Adipocyte (in vitro differentiated cells): ENCODE measurements at places on chromosomes 1 and 21.

- no peak for DNase-seq
These were observed 103.4 kb downstream of the RUSC1 start for GRCh38 chr1:155424091-155424490.

DNA sequence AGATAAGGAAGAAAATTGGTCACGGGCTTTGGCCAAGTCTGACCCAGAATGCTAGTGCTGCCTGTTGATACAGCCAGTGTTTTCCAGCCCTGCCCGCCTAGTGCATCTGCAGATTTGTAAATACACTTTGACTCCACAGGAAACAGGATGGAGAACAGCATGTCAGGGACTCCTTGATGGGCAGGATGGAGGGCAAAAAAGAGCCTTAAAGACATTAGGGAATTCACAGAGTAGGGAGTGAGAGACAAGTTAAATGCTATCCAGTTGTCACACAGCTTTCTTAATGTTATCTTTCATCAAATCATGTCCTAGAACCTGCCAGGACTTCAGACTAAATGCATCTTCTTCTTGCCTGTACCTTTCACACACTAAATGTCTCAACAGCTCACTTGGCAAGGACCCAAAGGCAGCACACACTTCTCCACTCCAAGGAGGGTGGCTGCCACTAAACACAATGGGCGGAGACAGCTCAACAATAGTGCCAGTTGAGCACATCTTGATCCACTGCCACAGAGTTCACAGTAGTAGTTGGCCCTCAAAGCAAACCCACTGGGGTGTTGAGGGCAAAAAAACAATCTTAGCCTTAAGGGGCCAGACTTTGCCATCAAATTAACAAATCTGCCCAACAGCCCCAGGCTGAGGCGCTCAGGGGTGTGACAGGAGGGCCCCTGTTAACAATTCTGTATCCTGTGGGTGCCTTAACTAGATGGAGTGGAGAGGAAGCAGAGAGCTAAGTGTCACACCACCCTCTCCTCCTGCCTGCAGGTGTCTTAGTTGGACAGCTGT is 2.7 kb downstream of the HIVEP3 start:
- no peak for DNase-seq

DNA sequence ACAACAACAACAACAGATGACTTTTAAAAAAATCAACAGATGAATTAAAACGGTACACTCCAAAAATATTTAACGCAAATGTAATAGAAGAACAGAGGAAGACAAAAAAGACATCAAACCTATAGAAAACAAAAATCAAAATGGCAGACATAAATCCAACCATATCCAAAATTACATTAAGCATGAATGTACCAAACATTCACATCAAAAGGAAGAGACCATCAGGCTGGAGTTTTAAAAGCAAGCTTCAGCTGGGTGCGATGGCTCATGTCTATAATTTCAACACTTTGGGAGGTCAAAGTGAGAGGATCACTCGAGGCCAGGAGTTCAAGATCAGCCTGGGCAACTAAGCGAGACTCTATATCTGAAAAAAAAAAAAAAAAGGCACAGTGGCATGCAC is 116.2 kb downstream of the SMYD3 start:
- DNase-seq: no peak

- no peak for DNase-seq
These were observed 113.1 kb upstream of the ESRRG start for GRCh38 chr1:216836316-216836715.

DNA sequence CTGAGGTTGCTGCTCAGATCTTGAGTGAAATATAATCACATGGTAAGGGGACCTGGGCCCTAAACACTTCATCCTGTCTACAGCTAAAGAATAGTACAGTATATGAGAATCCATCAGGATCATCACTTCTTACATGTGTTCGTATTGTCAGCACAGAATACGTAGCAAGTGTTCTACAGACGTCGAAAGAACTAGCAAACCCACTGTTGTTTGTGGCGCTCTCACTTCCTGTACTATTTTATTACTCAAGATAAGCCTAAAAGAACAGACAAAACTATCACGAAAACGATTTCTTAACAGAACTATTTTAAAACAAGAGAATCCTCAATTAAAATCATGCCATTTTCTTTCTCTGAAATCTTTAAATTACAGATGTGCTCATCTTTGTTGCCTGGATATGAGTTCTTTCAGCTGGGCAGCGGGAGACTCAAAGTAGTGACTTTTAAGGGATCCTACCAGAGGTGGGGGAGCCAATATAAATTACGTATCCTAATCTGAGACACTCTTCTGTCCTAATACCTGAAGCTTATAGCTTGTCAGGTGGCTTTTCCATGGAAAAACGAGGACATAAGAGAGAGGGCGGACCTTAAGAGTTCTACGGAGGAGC is 724 bp downstream of the ST7L start:
- DNase-seq: peak; percentile 61
